Spleen (tissue), 13 donors: ENCODE measurements at places on chromosomes 5 and 9. TPM values are rescaled to one million over a fixed set of nuclear protein-coding genes. Genes with fewer than 3 reads are reported as not detected.

Gene FLT4
- total RNA-seq: 55.7 TPM

GRCh38 chr9:134252084-134252830, 74.0 kb upstream of the RXRA start:
- H3K27me3 ChIP-seq: no peaks in the 10 kb centered on the region
- peaks cover 14% of the 10 kb centered on the region for H3K4me1 ChIP-seq
- DNase-seq: no peak
- H3K36me3 ChIP-seq: no peaks in the 10 kb centered on the region
- H3K27ac ChIP-seq: no peak overlapping the region

- no peak overlapping the region for H3K27ac ChIP-seq
- H3K36me3 ChIP-seq: no peaks in the 10 kb centered on the region
- no peak overlapping the region for H3K4me3 ChIP-seq
- H3K27me3 ChIP-seq: no peaks in the 10 kb centered on the region
- no peak for DNase-seq
These were observed 26.0 kb upstream of the GNE start for GRCh38 chr9:36284226-36284625.

Gene SYNPO
- total RNA-seq: 97.3 TPM

Gene SPINK14
- total RNA-seq: not detected

GRCh38 chr9:135677641-135678168, 14.6 kb downstream of the LCN9 start:
- no peak overlapping the region for H3K27ac ChIP-seq
- no peaks in the 10 kb centered on the region for H3K4me1 ChIP-seq
- no peak overlapping the region for H3K4me3 ChIP-seq
- no peaks in the 10 kb centered on the region for H3K36me3 ChIP-seq
- H3K27me3 ChIP-seq: peaks cover 30% of the 10 kb centered on the region
- DNase-seq: no peak

DNA sequence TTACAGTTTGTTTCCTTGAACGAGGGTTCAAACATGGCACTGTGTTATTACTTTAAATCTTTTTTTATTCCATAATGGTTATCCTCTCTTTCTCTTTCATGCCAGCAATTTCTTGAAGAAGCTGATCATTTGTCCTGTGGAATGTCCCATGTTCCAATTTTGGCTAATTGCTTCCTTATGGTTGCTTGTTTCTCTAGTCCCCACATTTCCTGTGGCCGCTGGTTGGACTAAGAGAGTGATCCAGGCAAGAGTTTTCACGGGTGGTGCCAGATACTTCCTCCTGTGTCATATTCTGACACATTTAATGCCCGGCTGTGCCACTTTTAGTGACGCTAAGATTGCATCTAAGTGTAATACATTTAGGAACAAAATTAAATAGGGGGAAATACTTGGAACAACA, 83.8 kb upstream of the FAM169A start:
- no peak overlapping the region for H3K27ac ChIP-seq
- no peaks in the 10 kb centered on the region for H3K36me3 ChIP-seq

- H3K4me3 ChIP-seq: no peak overlapping the region
- H3K27me3 ChIP-seq: no peaks in the 10 kb centered on the region
- H3K36me3 ChIP-seq: no peaks in the 10 kb centered on the region
- H3K27ac ChIP-seq: no peak overlapping the region
- no peaks in the 10 kb centered on the region for H3K4me1 ChIP-seq
These were observed 9.1 kb downstream of the SLC22A5 start for GRCh38 chr5:132378580-132378979.

Gene ADRA1B
- total RNA-seq: 13.8 TPM

Gene IRGM
- total RNA-seq: 2.4 TPM

Gene C5
- total RNA-seq: 2.8 TPM

Gene ARHGEF37
- total RNA-seq: 1.3 TPM
